ENCODE measurements at places on chromosomes 16 and 17. TPM values are rescaled to one million over a fixed set of nuclear protein-coding genes. Genes with fewer than 3 reads are reported as not detected.

DNA sequence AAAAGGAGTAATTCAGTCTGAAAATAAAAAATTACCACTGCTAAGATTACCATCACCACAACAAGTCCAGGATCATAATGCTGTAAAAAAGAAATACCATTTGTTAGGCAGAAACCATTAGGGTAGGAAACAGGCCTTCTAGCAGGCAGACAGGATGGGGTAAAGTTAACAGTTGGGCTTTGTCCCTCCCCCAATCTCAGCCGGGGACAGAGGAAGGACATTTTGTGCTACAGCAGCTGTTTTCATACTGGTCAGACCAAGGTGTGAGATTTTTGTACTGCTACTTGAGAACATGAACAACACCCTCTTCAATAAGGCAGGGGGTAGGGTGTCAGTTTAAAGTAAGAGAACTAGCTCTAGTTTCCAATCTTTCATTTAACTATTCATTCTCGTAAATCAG is 49.2 kb upstream of the ITGA2B start:
- no peak for DNase-seq

- no peak for DNase-seq
Observed at GRCh38 chr17:45222014-45222288, 266 bp downstream of the FMNL1 start.

DNA sequence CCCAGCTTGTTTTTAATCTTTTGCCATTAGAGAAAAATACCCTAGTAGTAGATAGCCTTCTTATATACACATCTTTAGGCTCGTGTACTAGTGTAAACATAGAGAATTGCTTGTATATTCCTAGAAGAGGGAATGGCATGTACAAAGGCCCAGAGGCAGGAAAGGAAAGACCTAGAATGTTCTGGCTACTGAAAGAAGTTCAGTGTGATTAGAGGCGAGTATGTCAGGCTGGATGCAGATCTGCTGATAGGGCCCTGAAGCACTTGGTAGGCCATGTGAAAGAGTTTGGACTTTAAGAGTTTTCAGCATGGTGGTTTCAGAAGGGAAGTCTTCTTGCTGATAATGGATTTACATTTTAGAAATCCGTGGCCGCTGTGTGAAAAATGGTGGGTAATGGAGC is 17.4 kb downstream of the CTCF start:
- DNase-seq, result no peak

DNA sequence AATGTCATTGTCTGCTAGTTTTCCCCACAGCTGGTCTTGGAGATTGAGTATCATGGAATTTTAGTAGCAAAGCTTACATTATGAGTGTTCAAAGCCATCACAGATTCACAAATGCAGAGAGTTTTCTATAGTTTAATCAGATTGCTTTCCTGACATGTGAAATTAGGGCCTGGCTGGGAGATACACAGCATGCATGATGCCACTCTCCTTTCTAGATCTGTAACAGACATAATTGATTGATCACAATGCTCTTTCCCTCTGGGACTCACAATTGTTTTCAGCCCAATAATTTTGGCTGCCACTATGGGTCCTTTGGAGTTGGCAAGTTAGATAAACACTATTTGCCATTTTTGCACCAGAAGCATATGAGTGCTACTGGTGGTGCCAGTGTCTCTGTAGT is 132.5 kb downstream of the SPACA3 start:
- no peak for DNase-seq

DNA sequence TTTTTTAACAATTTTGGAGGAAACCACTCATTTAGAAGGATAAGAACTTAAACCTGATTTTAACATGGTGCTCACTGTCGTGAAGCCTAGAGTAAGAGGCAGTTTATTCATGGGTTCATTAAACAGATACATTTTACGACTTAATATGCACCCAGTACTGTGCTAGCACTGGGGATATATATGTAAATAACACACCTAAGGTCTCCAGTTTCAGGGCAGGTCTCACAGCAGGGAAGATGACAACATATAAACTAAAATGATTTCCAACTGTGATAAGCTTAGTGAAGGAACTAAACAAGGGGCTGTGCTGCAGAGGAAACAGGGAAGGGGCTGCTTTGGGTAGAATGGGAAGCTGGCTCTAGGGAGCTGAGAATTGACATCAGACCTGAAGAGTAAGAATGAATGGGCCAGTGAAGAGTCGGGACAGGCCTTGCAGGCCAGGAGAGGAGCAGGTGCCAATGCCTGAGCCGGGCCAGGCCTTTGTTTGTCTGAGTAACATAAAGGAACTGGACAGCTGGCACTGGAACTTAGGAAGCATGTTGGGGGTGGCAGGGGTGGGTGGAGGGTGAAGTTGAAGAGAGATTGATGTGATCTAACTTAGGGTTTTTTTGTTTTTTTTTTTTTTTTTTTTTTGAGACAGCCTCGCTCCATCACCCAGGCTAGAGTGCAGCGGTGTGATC is 12.1 kb downstream of the NT5M start:
- no peak for DNase-seq

- DNase-seq, result no peak
Observed at GRCh38 chr17:27455236-27455913, 873 bp upstream of the KSR1 start.

- DNase-seq, result no peak
Observed at GRCh38 chr17:49935526-49936210, 33.3 kb upstream of the DLX4 start.

DNA sequence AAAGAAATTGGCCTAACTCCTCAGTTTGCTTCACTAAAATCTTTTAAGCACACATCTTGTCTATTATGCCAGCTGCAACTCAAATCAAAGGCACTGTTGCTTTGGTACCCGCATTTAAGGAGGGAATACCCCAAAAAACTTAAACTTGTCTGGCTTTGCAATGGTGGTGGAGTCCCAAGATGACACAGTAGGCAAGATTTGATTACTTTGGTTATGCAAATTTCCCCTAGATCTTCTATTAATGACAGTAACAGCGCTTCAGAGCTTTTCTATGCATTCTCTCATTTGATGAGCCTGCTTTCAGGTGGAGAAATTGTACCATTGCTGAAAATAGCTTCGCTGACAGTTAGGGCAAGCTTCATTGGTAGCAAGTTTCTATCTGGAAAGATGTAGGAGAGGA is 27.2 kb downstream of the WWOX start:
- no peak for DNase-seq

Gene HSF5
- 4.1 TPM for total RNA-seq
